GM19239 (cell line): ENCODE measurements at places on chromosomes 7 and 10.

GRCh38 chr7:99605527-99605926 lies 7.5 kb downstream of the TMEM225B start:
- DNase-seq, result no peak

DNA sequence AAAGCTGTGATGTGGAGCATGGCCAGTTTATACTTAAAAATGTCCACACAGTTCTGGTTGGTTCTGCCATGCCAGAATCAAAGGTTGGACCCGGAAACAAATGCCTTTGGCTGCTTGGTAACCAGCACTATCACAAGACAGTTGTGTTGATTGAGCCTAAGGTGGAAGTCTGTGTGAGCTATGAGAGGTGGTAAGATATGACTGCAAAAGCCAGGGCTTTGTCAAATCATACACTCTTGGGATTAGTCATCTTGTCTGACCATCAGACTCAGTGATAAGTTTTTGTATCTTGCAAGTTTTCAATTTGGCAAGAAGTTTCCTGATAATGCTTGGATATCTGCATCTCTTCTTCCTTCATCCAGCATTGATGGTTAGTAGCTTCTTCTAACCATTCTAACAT lies 35.5 kb downstream of the GPR141 start:
- DNase-seq, result no peak

- no peak for DNase-seq
These were observed 3.9 kb upstream of the CFAP46 start for GRCh38 chr10:132946311-132946710.

DNA sequence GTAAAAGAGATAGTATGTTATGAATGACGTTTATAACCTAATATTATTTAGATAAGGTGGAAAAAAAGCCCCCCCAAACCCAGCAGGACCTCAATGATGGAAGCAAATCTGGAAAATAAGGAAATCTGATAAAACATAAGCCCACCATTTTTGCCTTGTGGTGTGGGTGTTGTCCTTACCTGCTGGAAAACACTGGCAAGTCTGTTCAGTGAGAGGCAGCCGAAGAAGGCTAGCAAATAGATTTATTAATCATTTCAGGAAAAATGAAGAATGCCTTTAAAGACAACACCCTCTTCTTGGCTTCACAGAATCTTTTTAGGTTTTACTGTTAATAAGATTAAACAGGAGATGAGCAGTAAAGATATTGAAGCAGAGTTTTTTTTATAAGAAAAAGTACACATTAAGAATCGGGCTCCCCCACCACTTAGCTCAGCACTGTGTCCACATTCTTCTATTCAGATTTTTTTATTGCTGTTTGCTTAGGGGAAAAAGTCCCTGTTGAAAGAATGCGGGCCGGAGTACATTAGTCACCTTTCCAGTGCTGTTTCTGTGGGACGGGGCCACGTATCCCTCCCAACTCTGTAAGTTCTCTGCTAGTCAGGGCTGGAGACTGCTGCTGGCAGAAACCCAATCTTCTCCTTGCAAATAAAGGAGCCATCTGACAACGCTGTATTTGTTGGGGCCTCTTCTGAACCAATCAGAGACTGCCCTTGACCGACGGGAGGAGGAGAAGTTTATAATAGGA lies 104.1 kb downstream of the EVX1 start:
- DNase-seq, result no peak

- no peak for DNase-seq
These were observed 578.5 kb downstream of the GALNT17 start for GRCh38 chr7:71710442-71710841.

GRCh38 chr7:155700847-155701246 lies 56.4 kb downstream of the RBM33 start:
- DNase-seq, result no peak

DNA sequence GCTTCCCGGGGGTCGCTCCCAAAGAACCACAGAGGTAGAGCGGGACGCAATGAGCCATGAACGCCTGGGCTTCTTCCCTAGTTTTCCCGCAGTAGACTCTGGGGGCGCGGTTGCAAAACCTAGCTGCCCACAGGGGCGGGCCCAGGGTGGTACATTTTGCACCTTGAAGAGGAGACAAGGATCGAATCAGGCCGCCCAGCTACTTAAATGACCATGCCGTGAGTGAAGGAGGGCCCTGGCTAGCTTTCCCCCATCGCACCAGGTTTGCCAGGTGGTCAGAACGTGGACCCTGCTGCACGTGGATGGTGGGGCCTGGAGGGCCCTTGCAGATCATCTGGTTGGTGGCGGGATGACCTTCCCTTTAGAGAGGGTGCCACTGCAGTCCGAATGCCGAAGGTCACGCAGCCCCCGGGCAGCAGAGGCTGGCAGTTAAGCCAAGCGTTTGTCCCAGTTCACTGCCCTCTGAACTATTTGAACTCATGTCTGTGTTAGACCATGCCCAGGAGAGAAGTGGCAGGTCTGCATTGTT lies 604 bp upstream of the SHTN1 start:
- DNase-seq, result no peak

- DNase-seq, result no peak
These were observed 13.3 kb upstream of the HILPDA start for GRCh38 chr7:128442356-128442755.

DNA sequence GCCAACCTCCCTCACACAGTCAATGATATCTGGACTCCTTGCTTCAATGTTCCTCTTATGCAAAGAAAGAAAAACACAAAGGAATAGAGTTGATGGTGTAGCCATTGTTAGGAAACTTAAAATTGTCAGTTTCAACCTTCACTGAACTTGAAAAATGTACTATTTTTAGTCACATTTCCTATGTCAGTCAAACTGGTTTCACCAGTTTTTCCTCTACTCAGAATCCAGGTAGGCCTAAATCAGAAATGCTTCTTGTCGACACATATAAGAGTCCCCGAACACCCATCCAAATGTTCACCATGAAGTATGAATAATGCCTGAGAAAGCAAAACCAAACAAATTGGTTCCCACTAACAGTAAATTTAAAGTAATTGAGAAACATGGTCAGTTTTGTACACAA lies 42.4 kb upstream of the ZMYND11 start:
- DNase-seq, result no peak

DNA sequence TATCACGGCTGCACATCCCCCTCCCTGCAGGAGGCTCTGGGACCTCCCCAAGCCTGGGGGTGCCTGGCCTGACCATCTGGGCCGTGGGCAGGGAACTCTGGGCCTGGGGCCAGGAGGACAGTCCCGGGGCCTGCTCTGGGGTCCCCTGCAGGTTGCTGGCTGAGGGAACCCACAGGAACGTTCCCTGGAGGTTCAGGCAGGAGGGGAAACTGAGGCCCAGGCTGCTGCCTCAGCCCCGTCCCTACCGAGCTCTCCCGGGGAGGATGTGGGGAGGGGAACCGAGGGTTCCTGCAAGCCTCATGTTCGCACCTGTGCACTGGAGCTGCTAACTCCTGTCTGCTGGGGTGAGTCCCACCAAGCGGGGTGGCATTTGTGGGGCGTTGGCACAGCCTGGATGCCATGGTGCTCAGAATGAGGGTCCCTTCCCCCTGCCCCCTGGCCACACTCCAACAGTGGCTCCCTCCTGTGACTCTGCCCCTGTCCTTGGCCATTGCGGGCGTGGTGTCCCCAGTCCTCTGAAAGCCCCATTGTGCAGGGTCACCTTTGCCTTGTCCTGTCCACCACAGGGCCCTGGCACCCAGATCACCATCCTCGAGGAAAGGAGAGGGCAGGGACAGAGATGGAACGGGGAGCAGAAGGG lies 9.4 kb downstream of the ELFN1 start:
- no peak for DNase-seq

DNA sequence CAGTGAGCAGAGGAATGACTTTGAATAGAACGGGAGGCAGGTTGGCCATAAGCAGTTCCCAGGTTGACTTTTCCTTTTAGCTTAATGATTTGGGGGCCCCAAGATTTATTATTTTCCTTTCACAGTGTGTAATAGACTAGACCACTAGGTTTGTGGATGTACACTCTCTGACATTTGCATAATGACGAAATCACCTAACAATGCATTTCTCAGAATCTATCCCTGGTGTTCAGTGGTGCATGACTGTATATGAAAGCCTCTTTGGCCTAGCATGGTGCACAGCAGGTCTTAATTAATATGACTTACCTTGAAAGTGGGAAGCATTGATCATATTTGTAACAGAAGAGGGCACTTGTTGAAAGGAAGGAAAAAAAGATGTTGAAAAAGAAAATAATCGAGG lies 761.9 kb downstream of the TYW1 start:
- no peak for DNase-seq

DNA sequence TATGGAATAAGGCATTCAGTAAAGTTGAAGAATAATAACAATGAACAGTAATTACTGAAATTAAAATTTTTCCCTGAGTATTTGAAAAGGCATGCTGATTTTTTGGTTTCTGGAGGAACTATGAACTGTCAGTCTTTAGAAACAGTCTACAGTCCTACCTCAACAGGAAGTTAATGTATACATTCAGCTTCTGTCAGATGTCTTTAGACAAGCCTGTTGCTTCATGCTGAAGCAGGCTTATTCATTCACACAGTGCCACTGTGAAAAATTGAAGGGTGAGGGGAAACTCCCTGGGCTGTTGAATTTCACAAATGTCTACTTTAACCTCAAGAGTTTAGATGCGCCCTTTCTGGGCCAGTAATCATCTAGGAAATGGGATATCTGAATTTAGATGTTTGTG lies 3.5 kb downstream of the NRF1 start:
- no peak for DNase-seq

DNA sequence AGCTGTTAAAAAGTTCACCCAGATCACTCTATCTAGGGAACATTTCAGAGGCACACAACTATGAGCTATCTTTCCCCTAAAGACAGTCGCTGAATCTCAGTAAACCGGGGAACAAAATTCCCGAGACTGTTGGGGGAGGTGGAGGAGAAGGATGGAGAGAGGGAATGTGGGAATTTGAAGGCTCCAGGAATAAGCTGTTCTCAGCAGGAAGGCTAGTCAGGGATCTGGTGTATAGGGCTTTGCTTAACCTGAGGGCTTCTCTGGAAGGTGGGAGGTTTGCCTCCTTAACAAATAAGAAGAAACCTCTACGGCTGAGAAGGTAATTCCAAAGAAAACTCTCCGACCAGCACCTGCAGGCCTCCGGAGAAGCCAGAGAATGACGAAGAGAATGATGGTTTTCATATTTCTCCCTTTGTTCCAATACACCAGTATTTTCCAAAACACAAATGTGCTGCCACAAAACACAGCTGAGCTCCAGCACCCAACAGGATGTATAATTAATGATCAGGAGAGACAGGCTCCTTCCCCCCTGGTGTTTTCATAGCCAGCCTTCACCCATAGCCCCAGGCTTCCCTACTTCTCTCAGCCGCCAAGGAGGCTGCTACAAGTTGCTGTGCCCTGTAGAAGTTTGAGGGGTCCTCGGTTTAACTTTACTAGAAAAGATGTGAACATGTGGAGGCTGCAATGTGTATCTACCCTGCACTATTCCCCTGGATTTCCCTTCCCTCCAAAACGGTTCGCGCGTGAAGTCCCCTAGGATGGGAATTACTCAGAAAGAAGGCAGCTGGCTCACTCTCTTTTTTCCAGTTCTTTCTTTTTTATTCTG lies 2.0 kb downstream of the KCNMA1 start:
- DNase-seq, result no peak

GRCh38 chr10:17387861-17388503 lies 66.4 kb downstream of the ST8SIA6 start:
- DNase-seq, result no peak

DNA sequence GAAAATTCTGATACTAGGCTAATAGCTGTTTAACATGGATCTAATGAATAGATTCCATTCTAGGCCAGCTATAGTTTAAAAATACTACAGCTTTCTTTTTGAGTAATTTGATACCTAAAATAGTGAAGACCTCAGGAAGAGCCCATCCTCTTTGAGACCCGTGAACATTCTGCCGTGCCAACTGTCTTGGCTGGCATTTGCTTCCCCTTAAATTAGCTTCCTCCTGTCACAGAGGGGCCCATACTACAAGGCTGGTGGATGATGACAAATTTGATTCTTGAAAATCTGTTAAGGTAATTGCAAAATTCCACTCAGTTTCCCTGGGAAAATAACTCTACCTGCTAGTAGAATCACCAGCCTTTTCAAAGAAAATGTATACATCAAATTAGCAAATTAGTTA lies 385.0 kb downstream of the DPP6 start:
- no peak for DNase-seq

- DNase-seq, result no peak
These were observed 219.5 kb downstream of the CUX1 start for GRCh38 chr7:102036958-102037357.

DNA sequence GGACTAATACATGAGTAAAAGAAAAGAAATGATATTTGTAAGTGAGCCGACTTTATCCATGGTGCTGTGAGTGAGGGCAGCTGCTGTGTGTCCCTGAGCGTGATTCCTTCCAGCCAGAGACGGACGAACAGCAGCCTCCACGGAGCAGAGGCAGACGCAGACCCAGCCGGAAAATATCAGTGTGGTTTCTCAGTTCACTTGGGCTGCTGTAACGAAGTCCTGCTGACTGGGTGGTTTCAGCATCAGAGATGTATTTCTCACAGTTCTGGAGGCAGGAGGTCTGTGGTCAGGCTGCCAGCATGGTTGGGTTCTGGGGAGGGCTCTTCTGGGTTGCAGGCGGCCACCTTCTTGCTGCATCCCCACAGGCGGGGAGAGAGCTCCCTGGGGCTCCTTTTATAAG lies 375.6 kb downstream of the GLRX3 start:
- DNase-seq, result no peak

DNA sequence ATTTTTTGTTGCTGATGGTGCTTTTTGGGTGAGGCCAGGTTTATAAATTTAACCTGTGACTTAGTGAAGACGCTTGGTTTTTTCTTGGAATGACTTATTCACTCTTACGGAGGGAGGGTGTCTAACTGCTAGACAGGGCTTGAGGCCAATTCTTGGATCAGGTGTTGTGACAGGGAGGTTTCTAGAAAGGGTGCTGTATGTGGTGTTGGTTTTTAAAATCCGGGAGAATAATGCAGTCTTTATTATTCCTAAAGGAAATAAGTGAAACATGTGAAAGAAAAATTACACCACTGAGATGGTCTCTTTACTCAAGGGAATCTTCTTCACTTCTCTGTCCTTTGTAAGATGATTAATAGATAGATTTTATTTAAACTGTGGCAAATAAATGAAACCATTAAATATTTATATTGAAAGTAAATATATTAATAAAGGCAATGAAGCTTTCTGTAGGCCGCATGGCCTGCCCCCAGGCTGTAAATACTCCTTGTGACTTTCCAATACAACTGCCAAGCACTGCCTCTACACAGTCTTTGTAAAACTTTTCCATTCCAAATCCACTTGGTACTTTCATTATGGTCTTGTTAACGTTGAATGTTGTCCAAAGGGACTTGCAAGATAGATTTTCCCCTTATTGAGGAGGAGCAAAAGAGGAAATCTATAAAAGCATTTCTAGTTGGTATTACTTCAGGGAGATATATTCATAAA lies 323.1 kb downstream of the SUGCT start:
- DNase-seq, result no peak

DNA sequence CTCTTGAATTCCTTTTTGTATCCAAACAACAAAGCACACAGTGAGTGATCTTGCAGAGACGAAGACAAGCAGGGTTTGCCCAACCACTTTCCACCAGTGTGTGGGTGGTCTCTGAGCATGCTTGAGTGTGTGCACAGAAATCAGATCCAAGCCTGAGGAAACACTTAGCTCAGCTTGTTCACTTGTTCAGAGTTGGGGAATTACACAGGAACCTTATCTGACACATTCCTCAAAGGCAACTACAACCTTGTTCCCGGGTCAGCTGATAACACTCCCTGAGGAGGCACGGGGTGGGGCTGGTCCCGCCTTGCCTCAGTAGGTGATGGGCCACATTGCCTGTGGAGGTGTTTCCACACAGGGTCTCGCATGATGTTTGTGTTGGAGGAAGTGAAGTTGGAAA lies 216.9 kb downstream of the DYNC1I1 start:
- DNase-seq, result no peak
